ENCODE measurements at places on chromosomes 3 and 15.

GRCh38 chr3:195692781-195693427 is 27.9 kb upstream of the MUC20 start:
- no peak for DNase-seq

DNA sequence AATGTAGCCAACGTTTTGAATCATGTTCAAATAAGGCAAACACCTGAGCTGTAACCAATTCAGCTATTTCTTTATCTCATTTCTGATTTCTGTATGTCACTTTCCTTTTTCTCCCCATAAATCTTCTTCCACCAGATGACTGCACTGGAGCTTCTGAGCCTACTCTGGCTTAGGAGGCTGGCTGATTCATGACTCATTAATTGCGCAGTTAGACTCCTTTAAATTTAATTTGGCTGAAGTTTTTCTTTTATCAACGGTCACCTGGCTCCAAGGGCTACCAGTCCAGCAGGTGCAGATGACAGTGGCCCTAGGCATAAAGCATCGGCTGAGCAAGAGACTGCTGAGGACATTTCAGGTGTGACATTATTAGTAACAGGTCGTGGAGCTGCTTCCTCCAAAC is 39.6 kb upstream of the ITGA11 start:
- DNase-seq, result no peak

DNA sequence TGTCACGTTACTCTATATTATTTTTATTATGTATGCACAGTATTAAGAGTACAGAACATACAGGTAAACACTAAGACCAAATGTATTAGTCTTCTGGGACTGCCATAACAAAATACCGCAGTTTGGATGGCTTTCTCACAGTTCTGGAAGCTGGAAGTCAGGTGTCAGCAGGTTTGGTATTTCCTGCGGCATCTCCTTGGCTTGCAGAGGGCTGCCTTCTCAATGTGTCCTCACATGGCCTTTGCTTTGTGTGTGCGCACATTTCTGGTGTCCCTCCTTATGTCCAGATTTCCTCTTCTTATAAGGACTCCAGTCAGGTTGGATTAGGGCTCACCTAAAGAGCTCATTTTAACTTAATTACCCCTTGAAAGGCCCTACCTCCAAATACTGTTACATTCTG is 53.8 kb upstream of the CPOX start:
- no peak for DNase-seq

DNA sequence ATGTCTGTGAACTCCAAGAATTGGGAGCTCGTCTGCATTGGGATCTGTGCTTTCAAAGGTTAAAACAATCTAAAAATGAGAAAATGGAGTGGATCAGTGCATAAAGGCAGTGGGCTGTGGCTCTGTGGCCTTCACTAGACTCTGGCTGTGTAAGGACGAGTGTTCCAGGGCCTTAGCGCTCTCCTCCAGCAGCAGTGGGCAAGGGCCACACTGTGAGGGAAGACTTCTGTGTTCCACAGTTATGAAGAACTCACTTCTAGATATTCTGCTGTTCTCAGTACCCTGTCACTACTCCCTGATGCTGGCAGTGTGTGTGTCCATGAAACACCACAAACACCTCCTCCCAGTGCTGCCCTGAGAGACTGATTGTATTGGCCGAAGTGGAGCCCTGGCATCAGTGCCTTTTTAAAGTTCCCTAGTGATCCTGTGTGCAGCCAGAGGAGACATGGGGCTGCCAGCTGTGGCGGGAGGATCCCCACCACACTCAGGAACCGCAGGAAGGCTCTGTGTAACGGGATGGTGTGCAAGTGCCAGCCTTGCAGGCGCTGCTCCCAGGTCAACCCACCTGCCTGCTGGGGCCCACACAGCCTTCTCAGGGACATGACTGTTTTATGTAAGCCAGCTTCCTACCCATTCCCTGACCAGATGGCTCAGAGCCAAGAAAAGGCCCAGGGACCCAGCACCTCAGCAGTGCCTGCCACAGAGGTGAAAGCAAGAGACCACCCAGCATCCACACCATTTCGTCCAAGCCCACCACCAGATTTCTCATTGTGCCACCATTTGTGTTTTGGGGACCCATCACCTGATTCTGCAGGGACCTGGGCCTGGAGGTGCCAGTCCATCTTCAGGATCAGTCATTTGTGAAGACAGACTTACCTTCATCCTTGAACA is 40.4 kb downstream of the ABTB1 start:
- DNase-seq, result no peak

DNA sequence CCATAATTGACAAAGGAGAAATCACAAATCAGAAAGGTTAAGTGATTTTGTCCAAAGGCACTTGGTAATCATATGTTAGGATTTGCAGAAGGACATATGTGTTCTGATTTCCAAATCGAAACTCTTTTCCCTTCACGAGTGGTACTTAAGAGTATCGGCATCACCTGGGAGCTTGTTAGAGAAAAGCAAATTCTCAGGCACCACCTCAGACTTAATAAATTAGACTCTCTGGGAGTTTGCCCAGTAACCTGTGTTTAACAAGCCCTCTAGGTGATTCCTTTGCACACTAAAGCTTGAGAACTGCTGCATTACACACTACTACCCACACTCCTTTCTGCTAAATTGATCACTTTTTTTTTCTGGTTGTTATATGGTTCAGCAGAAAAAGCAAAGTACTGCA is 116.2 kb downstream of the SERPINI1 start:
- no peak for DNase-seq

Measured in left renal cortex interstitium (tissue), 4 donors.